Trophoblast cell (in vitro differentiated cells and primary cell): ENCODE measurements at places on chromosomes 1 and 21.

DNA sequence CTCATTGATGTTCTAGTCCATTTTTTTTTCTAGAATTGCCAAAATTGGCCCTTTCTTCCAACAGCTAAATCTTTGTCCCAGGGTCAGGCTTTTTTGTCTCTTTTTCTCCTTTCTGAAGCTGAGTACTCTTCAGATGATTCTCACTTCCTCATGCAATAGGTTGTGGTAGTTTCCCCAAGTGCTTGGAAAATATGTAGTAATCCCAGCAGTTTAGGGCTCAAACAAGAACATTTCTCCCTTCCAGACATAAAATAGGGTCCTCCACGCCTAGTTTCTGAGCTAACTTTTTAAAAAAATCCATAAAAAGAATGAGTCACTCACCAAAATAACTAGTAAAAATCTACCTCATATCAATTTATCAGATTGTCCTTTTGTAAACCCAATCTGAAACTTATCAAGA lies 10.0 kb upstream of the MCOLN3 start:
- peak; percentile 21 for DNase-seq

DNA sequence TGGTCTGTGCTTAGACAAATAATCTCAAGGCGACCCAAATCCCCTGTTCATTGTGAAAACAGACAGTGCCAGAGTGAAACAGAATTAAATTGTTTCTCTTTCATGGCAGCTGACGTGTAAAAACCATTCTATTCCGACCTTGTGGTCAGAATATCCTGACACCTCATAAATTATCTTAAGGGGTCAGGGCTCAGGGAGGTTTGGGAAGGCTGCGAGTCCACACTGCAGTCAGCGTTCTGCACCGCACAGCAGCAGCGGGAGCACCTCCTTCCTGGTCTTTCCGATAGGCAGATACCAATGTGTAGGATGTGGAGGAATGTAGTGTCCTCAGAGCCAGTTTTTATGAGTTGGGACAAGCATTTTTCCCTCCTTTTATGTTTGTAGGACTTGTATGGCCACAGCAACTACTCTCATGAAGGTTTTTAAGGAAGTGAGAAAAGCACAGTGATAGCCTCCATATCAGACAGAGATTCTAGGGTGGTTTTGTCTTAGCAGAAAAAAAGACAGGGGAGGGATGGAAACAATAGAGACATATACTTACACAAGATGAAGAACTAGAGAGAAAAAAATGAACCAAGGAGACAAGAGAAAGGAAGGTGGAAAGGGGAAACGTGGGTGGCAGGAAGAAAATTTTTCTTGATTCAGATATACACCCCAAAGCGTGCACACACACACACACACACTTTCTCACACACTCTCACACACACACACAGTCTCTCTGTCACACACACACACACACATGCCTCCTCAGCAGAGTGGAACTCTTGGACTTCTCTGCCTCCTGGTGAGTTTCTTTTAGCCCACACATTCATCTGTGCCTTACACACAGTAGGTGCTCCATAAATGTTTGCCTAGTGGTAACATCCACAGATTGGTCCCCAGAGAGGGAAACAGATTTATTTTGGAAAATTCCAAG lies 68.6 kb downstream of the NTMT2 start:
- no peak for DNase-seq

DNA sequence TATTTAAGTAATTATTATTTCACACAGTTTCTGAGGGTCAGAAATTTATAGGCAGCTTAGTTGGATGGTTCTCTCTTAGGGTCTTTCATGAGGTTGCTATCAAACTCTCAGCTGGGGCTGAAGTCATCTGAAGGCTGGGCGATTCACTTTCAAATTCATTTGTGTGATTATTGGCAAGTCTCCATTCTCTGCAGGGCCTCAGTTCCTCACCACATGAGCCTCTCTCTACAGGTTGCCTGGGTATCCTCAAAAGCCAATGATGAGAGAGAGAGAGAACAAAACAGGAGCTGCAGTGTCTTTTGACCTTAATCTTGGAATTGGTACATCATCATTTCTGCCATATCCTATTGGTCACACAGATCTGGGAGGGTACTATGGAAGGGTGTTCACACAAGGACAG lies 29.6 kb upstream of the COG2 start:
- no peak for DNase-seq

GRCh38 chr1:237817277-237817676 lies 73.4 kb downstream of the ZP4 start:
- no peak for DNase-seq

DNA sequence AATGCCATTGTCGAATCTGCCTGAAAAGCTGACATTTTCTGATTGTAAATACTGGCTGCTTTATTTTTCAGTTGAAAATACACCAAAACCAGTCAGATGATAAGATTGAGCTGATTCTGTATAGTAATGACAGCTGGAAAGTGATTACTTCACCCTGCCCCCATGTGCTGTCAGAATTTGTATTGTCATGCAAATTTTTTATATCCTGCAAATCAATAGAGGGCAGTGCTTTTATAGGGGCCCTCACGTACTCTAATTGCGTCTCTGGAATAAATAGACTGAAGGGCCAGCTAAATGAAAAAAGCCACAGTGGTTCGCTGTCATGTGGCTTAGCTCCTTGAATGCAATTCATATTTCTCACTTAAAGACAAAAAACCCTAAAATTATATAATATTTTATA lies 208.6 kb downstream of the LHX8 start:
- DNase-seq = no peak

DNA sequence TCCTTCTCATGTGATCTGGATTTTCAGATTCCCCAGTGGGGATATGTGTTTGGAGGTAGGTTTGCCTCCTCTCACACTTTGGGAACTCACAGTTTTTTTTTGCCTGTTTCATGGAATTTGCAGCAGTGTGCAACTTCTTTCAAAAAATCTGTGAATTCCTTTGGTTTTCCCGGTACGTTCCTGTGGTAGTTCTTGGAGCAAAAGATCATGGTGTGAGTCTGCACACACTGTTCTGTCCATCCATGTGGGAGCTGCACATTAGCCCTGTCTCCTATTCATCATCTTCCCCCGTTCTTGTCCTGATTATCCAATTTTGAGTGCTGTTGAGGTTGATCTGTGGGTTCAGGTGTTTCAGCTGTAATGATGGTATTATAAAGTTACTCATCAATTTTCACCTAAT lies 30.3 kb upstream of the TACSTD2 start:
- no peak for DNase-seq

- peak; percentile 85 for DNase-seq
Measured at GRCh38 chr1:178341261-178341956, 155.4 kb downstream of the CLEC20A start.

GRCh38 chr21:28136656-28137255 lies 855.9 kb downstream of the LTN1 start:
- no peak for DNase-seq

- no peak for DNase-seq
Measured at GRCh38 chr1:99748419-99748818, 18.0 kb downstream of the FRRS1 start.

DNA sequence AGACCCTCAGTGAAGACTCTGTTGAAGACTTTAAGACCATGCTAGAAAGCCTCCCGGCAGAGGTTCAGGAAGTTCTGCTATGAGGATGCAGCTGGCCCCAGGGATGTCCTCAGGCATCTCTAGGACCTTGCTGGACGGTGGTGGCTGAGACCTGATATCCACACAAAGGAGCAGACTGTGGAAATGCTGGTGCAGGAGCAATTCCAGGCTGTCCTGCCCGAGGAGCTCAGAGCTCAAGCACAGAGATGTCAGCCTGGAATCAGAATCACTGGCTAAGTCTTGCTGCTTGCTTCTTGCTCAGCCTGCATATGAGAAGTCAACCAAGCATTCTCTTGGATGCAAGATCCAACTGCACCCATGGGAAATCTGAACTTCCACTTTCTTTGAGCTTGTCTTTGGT lies 22.0 kb upstream of the CDC42 start:
- peak; percentile 56 for DNase-seq
